Right cardiac atrium (tissue), 5 donors: ENCODE measurements at places on chromosomes 7 and 10.

GRCh38 chr10:31647861-31648260 is 280.8 kb downstream of the ARHGAP12 start:
- no peak for DNase-seq

GRCh38 chr10:126392469-126392868 is 4.2 kb upstream of the ADAM12 start:
- no peak for DNase-seq

- DNase-seq, result peak; percentile 75
Measured at GRCh38 chr7:101631224-101631714, 2.2 kb upstream of the MYL10 start.

DNA sequence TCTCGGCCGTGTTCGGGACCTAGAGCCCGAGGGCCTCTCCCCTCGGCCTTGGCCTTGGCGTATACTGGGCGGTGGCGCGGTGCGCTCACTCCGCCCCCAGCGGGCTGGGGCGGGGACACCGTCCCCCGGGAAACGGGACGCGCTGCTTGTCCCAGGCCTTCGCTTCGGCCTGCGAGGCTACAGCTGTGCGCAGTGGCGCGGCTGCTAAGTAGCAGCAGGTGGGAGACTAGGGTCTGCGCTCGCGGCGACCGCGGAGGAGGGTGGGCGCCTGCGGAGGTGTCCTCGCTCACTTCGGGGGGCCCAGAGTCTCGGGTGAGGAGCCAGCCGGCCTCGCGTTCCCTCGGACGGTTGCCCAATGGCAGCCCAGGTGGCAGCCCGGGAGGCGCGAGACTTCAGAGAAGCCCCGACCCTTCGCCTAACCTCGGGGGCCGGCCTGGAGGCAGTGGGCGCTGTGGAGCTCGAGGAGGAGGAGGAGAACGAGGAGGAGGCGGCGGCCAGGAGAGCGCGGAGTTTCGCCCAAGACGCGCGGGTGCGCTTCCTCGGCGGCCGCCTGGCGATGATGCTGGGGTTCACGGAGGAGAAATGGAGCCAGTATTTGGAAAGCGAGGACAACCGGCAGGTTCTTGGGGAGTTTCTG is at the start of gene DNAH11:
DNAH11 (plus strand) TSS at position 149 of the 637 bp plus-strand sequence; CDS start at position 356, 207 bp downstream.
- DNase-seq, result peak; percentile 30

DNA sequence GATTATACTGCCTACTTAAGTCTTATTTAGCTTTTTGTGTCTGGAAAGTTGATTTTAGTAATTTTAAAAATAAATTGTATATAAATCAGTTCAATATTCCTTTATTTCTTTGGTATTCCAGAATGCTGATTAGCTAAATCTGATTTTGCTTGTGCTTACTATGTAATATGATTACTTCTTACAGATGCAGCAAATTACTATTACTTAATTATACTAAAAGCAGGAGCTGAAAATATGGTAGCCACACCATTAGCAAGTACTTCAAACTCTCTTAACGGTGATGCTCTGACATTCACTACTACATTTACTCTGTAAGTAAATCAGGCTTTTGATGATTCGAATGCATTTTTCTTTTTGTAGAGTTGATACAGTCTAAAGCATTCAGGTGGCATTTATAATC is 34.0 kb downstream of the ANLN start:
- DNase-seq, result no peak

- no peak for DNase-seq
Measured at GRCh38 chr7:141617280-141617679, 66.1 kb downstream of the AGK start.
